ENCODE measurements at places on chromosomes 1 and 21.

DNA sequence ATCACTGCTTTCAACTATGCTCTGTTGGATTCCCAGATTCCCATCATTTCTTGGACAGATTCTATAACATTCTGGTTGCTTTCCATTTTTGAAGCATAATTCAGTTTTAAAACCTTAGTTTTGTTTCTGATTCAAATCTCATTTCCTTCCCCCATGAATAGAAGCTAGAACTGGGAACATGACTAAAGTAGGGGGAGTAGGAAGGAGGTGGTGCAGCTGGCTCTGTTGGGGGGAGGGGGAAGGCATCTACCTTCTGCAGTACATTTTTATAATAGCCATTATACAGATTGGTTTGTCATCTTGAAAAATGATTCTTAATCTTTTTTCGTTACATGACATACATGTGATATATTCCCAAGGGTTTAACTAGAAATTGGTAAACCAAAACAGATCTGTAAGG is 48.1 kb downstream of the SMG7 start:
- DNase-seq = no peak

DNA sequence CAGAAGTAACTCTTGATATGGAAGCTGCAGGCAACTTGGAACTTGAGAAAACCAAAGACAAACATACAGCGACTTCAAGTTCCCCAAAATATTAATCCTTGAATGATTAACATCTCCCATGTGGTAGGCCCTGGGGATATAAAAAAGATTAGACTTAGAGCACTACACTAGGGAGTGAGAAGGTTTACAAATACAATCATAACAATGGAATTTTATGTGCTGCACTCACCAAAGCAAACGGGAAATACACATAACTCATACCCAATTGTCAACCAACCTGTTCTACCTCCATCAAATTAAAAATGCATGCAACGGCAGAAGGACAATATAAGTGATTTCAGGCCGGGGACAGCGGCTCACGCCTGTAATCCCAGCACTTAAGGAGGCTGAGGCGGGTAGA is 3.7 kb downstream of the SMYD3 start:
- no peak for DNase-seq

GRCh38 chr1:31891280-31891679 is 46.9 kb downstream of the PTP4A2 start:
- no peak for DNase-seq

DNA sequence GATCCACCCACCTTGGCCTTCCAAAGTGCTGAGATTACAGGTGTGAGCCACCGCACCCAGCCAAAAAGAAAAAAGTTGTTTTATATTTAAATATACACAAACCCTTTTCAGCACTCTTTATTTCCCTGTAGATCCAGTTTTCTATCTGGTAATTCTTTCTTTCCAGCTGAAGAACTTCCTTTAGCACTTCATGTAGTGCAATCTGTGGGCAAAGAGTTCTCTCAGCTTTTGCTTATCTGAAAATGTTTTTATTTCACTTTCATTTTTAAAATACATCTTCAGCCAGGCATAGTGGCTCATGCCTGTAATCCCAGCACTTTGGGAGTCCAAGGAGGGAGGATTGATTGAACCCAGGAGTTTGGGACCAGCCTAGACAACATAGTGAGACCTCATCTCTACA is 28.5 kb upstream of the HYI start:
- no peak for DNase-seq
